Pulmonary artery endothelial cell (primary cell): ENCODE measurements at places on chromosomes 1 and 21. TPM values are rescaled to one million over a fixed set of nuclear protein-coding genes. Genes with fewer than 3 reads are reported as not detected.

Gene KIF21B
- total RNA-seq = 2.2 and 2.9 TPM in 2 replicates

Gene OPTC
- total RNA-seq = not detected in 2 replicates

Gene AGBL4
- total RNA-seq = not detected in 2 replicates

Gene ADCY10
- not detected in 2 replicates for total RNA-seq

Gene MX2
- 0.35 and 0.59 TPM in 2 replicates for total RNA-seq

Gene NUDT4B
- total RNA-seq = 21.8 and 50.6 TPM in 2 replicates

Gene AIRE
- under 0.01 TPM in 1 of 2 replicates, not detected in the other for total RNA-seq

Gene LCE2B
- total RNA-seq = not detected in 2 replicates

Gene NCF2
- total RNA-seq = 0.07 TPM in 1 of 2 replicates, not detected in the other

Gene HSD11B1
- 0.07 TPM in 1 of 2 replicates, not detected in the other for total RNA-seq

Gene AMY1C
- not detected in 2 replicates for total RNA-seq

Gene LRRC8B
- 8.8 and 16.1 TPM in 2 replicates for total RNA-seq

Gene NKAIN1
- 0.32 TPM in 1 of 2 replicates, not detected in the other for total RNA-seq

Gene USP16
- 28.2 and 38.6 TPM in 2 replicates for total RNA-seq

Gene DTL
- total RNA-seq = 11.1 and 24.5 TPM in 2 replicates

Gene NPHS2
- total RNA-seq = not detected in 2 replicates

GRCh38 chr21:14520535-14520934 lies 25.6 kb downstream of the SAMSN1 start:
- DNase-seq = no peak

DNA sequence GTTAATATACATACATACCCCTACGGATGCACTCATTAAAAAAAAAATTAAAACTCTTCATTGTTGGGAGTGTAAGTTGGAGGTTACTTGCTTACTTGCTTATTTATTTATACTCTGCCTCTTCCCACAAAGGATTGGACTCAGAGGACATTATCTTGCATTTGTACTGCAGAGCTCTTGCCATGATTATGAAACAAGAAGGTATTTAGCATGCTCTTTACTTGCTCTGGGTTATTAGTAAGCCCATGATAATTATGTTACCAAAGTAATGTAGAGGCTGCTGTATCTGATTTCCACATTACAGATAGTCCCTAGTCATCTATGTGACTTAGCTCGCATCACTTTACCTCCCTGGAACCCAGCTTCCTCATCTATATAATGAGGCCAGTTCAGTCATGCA lies 355.1 kb upstream of the PTBP2 start:
- DNase-seq = no peak

DNA sequence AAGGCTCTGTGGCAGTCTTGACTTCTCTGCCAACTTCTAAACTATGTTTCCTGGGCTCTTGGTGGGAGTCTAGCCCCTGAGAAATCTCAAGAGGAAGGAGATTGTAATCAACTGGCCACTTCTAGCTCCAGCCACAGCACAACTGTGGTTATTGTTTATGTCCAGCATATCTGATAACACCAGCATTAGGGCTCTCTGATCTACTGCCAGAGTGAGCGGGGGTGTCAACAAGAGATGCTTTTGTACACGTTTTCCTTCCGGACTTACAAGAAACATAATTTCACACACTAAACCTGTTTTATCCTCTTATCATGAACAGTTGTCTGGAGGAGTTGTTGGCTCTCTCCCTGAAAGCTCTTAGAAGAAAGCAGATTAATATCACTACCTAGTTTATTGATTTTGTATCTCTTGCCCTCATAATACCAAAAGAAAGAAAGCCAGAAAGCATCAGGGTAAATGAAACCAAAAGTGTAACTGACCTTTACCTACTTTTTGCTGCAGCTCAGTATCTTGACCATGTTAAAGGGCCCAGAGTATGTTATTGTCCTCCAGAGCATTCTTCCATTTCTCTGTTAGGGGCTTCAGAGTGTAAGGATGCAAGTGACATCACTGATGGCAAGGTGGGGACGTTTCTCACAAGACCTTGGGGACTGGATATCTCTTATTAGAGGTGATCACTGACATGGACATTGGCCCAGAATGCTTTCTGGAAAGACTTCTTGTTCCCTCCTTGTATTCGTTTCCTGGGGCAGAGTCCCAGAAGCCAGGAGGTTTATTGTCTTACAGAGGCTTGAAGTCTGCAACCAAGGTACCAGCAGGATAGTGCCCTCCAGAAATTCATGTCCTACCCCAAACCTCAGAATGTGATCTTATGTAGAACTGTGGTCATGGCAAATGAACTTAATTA lies 9.6 kb upstream of the SH2D1B start:
- no peak for DNase-seq

GRCh38 chr21:31604591-31605190 lies 54.8 kb upstream of the SOD1 start:
- no peak for DNase-seq

GRCh38 chr1:100671601-100672000 lies 47.9 kb upstream of the VCAM1 start:
- DNase-seq = no peak

GRCh38 chr1:237467320-237467719 lies 423.4 kb downstream of the ZP4 start:
- DNase-seq = no peak

DNA sequence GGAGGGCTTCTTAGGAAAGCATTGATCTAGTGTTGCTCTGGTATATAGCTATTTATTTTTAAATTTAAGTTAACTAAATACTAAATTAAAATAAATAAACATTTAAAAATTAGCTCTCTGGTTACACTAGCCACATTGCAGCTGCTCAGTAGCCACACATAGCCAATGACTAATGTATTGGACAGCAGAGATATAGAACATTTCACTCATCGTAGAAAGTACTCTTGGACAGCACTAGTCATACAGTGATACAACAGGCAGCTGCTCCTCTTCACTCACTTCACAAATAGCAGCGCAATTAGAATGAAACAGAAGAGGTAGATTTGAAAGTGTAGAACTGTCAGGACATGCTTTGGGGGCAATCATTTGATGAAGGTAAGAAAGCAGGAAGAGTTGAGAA lies 245.4 kb downstream of the PBX1 start:
- DNase-seq = no peak

DNA sequence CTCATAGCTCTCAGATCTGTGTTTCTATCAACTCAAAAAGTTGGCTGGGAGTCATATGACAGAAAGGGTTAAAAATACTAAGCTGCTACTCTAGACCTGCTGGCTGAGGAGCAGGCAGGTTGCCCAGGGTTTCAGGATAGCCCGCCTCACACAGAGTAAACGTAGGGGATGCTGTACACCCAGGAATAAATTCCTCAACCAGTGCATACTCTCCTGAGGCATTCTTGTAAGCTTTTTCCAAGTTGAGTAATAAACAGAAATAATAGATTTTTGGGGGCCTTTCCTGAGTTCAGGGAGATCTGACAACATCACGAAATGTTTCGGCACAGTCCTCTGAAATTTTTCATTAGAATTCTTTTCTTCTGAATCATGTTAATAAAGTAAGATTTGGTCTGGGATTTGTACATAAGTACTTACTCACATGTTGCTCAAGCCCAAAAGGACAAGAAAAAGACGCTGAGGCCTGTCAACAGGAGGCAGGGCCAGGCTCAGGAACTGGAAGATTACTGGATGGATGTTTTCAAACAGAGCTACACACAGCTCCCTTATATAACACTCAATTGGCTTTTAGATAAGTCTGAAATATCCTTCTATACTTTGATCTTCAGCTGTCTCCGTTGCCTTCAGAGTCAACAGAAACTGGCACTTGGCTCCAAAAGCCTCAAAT lies 41.0 kb downstream of the TGFBR3 start:
- no peak for DNase-seq

DNA sequence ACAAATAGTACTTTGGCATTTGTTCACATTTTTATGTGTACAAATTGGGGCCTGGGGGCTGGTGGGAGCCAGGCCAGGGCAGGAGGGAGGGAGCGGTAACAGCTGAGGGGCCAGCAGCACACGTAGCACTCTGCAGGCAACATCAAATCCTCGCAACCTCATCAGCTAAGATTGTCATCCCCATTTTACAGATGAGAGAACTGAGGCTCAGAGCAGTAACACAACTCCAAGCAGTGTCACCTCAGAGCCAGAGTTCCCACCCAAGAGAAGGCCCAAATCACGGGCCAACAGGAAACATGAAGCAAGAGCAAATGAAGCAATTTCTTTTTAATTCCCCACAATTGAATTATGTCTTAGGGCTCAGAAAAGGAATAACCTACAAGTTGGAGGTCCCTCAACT lies 14.1 kb downstream of the IFFO2 start:
- no peak for DNase-seq

DNA sequence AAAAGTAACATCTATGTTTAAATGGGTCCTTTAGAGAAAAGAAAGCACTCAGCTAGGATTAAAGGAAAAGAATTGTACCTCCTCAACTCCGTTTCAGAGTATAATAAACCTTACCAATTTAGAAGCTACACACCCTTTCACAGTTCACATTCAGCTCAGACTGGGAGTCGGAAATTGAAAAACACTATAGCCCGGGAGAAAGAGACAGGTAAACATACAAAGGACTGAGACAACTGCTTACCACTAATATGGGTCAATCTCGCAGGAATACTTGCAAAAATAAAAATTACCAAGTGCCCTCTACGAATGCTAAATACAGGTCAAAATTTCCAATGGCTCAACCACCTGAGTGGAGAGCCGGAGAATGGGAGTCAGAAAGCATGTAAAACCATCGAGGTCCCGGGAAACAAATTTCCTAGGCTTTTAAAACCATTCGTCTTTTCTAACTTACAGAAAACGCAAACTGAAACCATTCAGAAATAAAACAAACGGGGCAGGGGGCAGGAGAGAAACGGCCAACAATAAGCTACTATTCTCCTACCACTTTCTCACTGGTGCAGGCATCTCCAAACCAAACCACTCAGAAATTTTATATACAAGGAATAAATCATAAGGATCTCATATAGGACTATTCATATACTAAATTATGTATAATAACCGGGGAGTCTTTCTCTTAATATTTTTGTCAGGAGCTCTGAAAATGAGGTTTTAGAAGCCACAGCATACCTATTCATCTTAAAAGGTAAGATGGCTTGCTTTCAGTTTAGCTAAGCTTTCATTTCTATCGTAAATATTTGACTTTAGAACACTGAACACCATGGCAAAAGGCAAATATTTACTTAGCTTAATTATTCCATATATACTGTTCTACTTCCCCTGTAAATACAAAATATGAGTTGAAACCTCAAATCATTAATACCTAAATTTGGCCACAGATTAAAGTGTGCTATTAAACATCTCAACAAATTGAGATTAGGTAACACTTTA lies 136.5 kb downstream of the RERE start:
- DNase-seq = no peak

DNA sequence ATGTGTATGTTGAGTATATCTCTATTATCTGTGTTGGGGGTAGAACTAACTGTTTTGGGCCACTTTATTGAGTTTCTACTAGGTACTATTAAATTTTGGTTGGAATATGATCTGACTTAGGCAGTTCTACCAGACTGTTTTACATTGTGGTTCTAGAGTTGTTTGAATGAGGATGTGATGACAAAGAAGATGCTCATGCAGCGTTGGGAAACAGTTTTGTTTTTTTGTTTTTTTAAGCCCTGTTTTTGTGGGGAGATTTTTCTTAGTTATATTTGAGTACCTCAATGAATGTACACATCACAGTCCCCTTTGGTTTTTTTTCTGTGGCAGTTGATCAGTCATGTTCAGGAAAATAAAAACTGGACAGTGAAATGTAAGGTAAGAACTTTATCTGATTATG lies 40.1 kb downstream of the TMED5 start:
- no peak for DNase-seq

DNA sequence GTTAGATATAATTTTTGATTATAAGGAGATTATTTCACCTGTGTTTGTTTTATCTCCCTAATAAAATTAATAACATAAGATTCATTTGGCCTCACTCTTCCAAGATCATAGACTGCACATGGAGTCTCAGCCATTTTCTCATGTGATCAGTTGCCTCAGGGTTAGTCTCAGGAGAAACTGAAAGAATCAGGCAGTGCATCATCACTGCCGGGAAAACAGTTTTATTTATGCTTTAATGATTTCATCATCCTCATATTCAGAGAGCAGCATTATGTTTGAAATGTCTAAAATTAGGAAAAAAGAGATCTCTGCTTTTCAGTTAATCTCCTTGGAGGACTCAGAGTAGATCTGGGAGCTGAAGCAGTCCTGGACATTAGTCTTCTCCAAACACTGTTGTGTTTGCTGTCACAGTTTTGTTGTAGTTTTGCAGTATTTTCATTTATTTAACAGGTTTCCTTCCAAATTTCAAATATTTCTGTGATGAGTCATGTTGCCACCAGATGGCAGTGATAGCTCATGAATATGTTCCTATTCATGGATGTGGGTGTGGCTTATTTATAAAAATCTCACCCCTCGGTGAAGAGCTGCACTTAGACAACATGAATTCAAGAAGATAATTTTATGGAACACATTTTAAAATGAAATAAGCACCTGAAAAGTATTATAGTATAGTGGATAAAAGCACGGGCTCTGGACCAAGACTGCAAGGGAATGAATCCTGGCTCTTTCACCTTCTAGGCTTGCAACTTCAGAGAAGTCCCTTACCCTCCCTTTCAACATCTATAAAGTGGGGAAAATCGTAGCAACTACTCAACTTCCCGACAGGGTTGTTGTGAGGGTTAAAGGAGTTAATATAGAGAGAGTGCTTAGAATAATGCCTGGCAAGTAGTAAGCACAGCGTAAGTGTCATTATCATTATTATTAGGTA lies 31.2 kb downstream of the CHD1L start:
- peak; percentile 44 for DNase-seq

DNA sequence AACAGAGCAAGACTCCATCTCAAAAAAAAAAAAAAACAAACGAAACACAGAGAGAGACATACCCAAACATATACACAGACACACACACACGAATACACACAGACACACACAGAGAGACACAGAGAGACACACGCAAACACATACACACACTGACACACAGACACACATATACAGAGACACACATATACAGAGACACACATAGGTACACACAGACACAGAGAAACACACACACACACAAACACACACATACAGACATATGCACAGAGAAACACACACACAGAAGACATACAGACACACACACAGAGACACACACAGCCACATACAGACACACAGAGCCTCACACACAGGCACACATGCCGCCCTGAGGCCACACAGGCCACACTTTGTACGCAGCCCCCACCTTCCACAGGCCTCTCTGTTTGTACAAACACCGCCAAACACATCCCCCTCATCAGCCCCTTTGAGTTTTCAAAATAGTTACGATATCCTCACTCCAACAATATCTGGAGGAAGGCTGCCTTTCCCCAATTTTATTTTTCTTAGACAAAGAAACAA lies 57.5 kb upstream of the ABCG1 start:
- DNase-seq = no peak

- DNase-seq = no peak
These were observed 50.2 kb upstream of the WASF2 start for GRCh38 chr1:27539901-27540861.

DNA sequence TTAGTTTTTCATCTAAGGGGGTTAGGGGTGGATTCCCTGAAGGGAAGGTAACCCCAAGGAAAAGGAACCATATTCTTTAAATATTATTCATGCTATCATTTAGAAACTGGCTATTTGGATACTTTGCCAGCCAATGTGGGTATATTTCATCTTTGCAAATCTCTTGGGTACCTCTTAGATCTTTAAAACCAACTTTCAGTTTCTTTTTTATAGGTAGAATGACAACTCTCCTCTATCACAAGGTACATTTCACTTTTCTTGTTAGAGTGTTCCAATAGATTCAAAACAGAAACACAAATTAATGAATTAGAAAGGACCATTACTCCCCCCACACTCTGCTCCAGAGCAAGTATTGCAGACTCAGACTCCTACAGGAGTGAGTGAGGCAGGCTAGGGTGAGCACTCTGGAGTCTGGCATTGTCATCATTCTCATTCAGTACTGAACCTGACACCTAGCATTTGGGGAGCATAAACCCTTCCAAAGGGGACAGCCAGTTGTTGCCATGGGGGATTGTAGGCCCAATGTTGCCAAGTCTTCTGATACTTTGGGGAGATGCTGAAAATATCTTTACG lies 43.0 kb downstream of the MACO1 start:
- no peak for DNase-seq

GRCh38 chr1:154352245-154352580 lies 26.9 kb downstream of the ATP8B2 start:
- DNase-seq = no peak
